Activated T-helper 1 cell treated with anti-CD3 and anti-CD28 coated beads, Interleukin-2, amount 50 U/mL, for 16 hours (primary cell): ENCODE measurements at places on chromosomes 12 and 14.

DNA sequence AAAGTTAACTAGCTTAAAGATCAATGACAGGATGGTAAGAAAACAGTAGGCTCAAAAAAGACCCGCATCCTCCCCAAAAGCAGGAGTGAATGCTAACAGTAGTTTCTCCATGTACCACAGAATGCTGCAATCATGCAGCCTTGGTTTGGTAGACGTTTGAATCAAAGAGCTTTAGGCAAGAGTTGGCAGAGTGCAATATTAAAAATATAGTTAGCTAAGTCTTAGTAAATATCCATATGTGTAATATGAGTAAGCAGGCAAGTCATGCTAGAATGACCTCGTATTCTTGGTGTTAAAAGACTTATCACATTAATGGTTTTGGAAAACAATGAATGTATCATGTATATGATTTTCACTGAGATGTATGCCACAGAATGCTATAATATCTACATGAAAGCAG lies 18.8 kb upstream of the KLRF1 start:
- DNase-seq = no peak

DNA sequence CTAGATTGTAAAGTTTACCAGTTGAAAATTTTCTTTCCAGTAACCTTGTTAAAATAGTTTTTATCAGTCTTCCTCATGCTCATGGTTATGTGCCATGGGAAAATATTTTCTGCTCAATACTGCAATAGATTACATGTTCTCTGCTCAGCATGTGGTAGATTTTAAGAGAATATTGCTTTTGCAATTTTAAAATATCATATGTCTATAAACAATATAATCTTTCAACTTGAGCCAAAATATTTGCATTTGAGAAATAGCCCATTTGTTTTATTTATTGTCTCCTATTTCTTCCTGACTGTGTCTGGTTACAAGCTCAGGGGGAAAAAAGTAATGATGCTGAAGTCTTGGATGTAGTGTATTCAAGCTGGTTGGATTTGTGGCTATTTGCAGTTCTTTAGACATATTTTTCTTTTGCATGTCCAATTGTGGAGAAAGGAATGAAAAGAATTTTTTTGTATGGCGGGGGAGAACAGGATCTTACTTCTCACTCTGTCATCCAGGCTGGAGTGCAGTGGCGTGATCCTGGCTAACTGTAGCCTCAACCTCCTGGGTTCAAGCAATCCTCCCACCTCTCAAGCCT lies 342.6 kb upstream of the NAV3 start:
- no peak for DNase-seq

DNA sequence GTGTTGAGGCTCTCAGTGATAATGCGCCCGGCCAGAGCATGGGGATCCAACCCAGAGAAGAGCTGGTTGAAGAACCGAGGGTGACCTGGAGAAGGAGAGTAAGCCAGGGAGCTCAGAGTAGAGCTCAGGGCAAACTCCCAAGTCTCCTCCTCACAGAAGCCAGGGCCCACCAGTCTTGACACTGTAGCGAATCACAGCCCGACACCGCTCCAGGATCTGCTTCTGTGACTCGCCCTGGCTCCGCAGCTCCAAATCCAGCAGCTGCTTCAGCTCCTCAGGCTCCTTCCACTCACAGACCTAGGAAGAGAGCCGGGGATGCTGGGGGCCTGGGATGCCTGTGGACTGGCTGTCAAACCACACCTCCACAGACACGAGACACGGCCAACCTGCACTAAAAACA lies 8.2 kb upstream of the ZNF740 start:
- DNase-seq = no peak

GRCh38 chr12:91222746-91223145 lies 40.1 kb upstream of the DCN start:
- DNase-seq = no peak

- no peak for DNase-seq
Observed at GRCh38 chr14:21263284-21264024, 5.8 kb downstream of the HNRNPC start.

DNA sequence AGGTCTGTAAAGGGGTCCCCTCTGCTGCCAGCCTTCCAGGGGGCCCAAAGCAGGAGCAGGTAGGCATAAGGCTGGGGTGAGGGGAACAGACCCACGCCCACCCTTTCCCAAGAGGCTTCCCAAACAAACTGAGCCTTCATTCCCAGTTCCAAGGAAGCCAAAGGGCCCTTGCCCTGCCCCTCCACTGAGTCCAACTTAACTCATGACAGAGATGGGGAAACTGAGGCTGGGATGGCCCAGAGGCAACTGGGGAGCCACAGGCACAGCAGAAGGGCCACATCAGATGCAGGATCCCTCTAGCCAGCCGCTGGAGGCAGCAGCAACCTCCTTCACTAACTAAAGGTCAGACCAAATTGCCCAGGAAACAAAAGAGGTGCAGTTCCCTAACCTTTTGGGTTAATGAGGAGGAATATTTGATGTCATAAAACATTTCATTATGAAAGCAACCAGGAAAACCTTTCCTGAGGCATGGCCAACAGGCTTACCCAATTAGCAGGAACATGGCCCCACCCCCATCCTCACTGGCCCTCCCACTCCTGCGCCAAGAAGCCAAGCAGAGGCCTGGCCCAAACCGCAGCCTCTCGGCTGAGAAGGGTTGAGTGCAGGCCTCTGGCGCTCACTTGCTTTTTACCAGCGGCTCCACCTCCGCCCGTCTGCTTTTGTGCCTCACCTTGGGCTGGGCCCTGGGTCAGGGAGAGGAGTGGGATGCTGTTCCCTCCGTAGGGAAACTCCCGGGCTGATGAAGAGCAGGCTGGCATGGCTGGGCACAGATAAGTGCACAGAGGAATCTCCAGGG lies 293.5 kb upstream of the RTL1 start:
- DNase-seq = no peak

GRCh38 chr12:124292385-124292784 lies 2.5 kb upstream of the RFLNA start:
- no peak for DNase-seq

DNA sequence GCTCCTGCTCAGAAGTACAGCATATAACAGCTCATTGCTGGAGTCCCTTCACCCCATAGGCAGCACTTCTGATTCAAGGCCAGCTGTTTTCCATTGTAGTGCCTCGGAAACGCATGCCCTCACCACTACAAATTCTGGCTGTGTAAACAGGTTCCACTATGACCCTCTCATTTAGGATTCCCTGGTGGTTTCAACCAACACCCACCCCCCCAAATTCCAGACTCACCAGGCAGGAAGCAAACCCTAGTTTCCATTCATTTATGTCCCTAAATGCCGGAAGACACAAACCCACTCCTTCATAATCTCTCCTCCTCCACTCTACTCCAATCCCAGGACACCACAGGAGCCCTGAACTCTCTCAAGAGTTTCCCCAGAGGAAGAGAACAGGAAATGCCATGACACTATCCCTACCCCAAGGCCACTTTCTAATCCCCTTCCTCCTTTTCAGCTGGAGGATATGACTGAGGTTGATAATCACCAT lies 75.9 kb upstream of the TMPO start:
- DNase-seq = no peak

DNA sequence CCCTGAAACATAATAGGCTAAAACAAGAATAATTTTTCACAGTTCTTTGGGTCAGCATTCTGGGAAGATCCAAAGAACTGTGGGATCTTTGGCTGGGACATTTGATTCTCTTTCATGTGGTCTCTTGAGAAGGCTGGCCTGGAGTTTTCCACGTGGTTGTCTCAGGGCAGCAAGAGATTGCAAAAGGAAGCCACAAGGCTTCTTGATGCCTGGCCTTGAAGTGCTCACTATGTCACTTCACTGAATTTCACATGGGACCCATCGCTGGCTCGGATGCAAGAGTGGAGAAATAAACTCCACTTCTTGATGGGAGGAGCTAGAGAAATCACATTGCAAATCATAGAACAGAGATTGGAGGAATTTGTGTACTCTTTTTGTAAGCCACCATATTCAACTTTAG lies 343.4 kb downstream of the MED13L start:
- no peak for DNase-seq

GRCh38 chr12:22974865-22975264 lies 349.9 kb downstream of the ETNK1 start:
- no peak for DNase-seq

DNA sequence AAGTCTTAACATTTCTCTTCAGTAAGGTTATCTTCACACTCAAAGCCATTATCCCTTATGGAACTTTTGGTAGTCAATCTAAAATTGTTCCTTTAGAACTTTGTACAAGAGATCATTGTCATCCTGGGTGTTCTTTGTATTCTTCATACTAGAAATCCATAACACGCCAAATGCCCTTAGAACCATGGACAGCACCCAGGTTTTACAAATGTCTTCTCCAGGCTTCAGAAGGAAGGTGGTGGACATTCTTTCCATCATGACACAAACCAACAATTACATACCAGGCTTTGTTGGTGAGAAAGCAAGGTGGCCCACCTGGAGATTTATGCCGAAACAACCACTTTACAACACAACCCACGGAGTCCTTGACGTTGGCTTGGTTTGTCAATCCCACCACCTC lies 365.6 kb upstream of the TBX3 start:
- no peak for DNase-seq

GRCh38 chr12:101763246-101763931 lies 24.1 kb upstream of the SYCP3 start:
- no peak for DNase-seq

DNA sequence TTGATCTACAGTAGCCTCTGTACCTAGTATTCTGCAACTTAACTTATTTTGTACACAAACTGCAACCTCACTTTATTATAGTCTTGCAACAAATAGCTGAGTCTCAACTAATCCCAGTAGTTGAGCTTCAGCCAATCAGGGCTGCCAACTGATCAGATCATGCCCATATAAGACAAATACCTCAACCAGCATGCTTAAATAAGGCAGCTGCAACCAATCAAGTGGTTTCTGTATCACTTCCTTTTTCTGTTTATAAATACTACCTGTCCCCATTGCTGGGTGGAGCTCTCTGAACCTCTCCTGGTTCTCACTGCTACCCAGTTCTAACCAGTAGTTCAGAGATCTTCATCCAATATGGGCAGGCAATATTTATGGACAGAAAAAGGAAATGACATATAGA lies 248.5 kb upstream of the FBXO33 start:
- DNase-seq = no peak

GRCh38 chr14:35988550-35988949 lies 162.4 kb downstream of the BRMS1L start:
- no peak for DNase-seq

GRCh38 chr14:99038431-99038820 lies 233.6 kb downstream of the BCL11B start:
- DNase-seq = no peak

GRCh38 chr12:68279227-68280054 lies 26.0 kb upstream of the IL22 start:
- DNase-seq = no peak

- DNase-seq = no peak
Observed at GRCh38 chr12:5588591-5588990, 156.7 kb downstream of the NTF3 start.

DNA sequence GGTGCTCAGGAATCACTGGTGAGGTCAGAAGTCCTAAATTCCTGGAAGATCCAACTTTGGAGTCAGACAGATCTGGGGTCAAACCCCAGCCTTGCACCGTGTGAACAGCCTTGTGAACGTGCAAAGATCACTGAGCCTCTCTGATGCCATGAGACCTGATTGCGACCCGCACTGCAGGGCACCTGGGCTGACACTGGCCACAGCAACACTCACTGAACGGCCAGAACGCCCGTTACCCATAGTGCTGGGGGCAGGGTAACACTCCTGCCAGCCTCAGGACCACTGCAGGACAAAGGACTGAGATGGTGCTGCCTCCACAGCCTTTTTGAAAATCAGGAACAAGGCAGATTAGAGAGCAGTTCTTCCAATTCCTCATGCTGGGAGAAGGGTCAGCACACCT lies 28.3 kb downstream of the CHGA start:
- no peak for DNase-seq

DNA sequence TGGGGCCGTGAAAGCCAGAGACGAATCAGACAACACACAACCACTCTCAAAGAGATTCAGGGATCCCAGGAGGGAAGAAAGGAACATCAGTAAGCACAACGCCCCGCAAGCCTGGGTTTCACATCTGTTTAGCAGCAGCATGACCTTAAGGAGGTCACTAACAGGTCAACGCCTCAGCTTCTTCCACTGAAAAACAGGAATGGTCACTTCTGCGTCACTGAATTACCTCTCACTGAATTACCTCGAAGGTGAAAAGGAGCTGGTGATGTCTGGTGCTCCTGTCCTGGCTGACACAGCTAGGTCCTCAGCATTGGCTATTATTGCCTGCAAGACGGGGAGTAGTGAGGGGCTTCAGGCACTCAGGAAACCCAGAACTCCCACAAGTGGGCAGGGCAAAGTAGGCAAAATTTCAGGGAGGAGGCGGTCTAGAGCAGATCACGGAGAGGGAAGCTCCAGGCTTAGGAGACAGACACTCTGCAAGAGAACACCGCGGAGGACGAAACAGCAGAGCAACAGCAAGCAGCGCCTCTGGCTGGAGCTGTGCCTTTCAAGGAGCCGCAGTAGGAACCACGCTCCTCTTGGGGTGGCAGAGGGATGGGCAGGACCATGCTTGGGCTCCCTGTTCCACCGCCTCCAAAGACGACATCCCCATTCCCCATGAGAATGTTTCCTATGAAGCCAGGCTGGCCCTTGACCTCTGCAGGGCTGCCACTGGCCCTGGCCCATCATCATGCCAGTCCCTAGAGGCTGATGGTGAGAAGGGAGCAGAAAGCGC lies 108.4 kb downstream of the SINHCAF start:
- no peak for DNase-seq
